Inflammatory macrophage (primary cell): ENCODE measurements at places on chromosomes 2 and 18.

DNA sequence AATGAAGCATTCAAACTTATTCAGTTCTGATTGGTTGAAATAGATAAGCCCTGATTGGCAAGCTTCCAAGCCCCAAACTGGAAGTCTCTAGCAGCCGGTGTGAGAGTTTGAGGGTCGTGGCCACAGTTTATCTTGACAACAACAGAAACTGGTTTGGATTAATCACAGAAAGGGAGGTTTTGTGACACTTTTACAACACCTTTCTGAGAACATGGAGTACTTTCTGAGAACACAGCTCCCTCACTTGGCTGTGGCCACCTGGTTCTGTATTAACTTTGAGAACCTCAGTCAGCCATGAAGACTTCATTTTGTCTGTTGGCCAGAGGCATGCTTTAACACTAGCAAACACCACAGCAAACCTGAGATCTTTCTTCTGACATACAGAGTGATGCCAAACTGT is 280.7 kb upstream of the VWC2L start:
- no peak for DNase-seq

DNA sequence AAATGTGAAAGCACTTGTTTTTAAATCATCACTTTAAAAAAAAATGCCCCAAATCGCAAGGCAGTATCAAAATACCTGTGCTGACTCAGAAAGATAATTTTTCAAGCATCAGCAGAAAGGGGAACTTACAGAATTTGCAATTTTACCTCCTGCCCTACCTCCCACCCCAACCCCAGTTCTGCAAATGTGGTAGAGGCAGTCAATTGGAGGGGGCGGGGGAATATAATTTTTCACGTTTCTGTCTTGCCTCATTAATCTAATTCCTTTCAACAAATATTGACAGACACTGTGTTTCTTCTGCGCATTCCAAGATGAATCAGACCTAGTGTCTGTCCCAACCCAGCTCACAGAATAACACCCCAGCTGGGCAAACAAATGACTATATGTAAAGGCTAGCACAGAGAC is 76.8 kb downstream of the ALPK2 start:
- peak; percentile 52 for DNase-seq

GRCh38 chr2:147614979-147615470 is 229.8 kb upstream of the ACVR2A start:
- no peak for DNase-seq

DNA sequence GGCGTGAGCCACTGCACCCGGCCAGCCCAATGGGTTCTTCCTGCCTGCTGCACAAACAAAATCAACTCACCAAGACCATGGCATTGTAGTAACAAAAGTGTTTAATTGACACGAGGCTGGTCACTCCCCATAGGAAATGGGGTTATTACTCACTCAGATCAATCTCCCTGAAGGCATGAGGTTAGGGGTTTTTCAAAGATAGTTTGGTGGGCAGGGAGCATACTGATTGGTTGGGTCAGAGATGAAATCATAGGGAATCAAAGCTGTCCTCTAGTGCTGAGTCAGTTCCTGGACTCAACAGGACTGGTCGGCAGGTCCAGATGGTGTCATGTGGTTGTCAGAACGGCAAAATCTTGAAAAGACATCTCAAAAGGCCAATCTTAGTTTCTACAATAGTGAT is 122.1 kb downstream of the TMEM17 start:
- no peak for DNase-seq

GRCh38 chr2:11588228-11589110 is 54.6 kb downstream of the GREB1 start:
- no peak for DNase-seq

DNA sequence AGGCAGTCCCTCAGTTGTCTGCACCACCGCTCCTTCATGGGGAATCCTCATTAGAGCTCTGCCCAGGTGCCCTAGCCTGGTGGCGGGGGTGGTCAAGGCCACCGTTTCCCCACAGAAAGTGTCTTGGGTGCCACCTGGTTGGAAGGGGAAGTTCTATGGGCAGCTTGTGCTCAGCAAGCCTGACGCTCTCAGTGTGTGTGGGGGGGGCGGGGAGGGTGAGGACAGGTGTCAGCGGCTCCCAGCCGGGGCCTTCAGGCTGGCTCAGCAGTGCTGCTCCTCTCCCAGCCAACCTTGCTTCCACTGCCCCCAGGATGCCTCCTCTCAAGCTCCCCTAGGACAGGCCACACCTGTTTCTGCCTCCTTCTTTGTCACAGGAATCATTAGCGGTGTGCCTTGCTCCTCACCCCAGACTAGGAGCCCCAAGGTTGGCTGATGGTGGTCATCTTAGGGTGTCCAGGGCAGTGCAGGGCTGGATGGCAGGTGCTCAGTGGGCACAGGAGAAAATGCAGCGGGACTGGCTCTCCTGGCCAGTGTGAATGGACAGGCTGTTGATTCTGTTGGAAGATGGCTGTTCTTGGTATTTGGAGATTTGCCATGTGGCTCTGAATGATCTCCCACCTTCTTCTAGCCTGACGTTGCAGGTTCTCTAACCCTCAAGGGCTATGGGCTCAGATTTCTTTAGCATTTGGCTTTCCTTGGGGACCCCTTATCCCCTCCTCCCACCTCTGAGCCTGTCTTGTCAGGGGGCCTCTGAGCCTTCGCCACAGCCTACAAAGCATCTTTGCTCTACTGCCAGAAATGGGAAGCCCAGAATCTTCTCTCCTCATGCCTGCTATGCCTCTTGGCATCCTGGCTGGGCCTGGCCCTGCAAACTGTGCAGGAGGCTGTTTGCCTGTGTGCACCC is 185.8 kb upstream of the HS6ST1 start:
- DNase-seq, result no peak

GRCh38 chr2:232286001-232286868 is 92.3 kb upstream of the ALPP start:
- no peak for DNase-seq

DNA sequence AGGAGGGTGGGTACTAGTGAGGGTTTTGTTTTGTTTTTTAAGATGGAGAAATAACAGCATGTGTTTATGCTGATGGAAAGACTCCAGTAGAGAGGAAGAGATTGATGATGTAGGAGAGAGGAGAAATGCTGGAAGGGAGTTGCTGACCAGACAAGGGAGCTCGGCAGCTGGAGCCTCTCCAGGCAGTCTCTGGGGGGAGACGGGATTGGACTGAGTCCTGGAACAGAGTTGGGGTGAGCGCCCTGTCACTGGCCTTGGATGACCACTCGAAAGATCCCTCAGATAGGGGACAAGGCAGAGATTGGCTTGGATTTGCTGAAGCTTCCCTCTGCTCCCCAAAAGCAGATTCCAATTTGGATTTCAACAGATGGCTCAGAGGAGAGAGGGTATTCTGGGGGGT is 197.7 kb downstream of the NAPG start:
- DNase-seq, result no peak

- DNase-seq, result no peak
Measured at GRCh38 chr2:118847762-118848172, 319 bp upstream of the EN1 start.

- peak; percentile 86 for DNase-seq
Measured at GRCh38 chr2:168210895-168211570, 36.4 kb downstream of the STK39 start.

- DNase-seq, result no peak
Measured at GRCh38 chr18:32333781-32334180, 136.9 kb downstream of the GAREM1 start.
